ENCODE measurements at places on chromosomes 1 and 21. TPM values are rescaled to one million over a fixed set of nuclear protein-coding genes. Genes with fewer than 3 reads are reported as not detected.

WARS2 gene
- total RNA-seq = 21.8 TPM

SH3D21 gene
- 0.66 TPM for total RNA-seq

CFHR1 gene
- total RNA-seq = 0.57 TPM

SLC22A15 gene
- total RNA-seq = 24.5 TPM

HFM1 gene
- total RNA-seq = 0.38 TPM

SELE gene
- total RNA-seq = 1.8 TPM

CHIT1 gene
- 1.1 TPM for total RNA-seq

CTSE gene
- total RNA-seq = not detected

STIL gene
- 2.4 TPM for total RNA-seq
